ENCODE measurements at places on chromosomes 11 and 22. TPM values are rescaled to one million over a fixed set of nuclear protein-coding genes. Genes with fewer than 3 reads are reported as not detected.

DNA sequence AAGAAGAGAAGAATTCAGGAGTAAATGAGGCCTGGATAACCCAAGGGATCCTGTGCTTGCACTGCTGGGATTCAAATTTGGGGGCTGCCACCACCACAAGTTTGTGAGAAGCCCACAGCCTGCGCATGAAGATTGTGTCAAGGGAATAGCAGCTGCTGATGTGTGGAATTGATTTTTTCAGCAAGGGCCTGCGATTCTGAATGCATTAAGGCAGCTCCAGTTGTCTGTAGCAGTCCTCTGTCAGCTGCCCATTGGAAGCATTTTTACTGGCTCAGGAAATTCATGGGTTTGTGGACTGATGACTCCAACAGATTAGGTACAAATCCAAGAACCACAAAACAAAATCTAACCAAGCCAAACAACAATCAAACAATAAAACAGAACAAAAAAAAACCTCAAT is 14.0 kb downstream of the ARVCF start:
- DNase-seq: no peak
- H3K4me1 ChIP-seq: no peaks in the 10 kb centered on the region
- H3K36me3 ChIP-seq: no peaks in the 10 kb centered on the region
- H3K27me3 ChIP-seq: no peaks in the 10 kb centered on the region

The FAM89B gene
- 30.0 TPM for polyA plus RNA-seq

The POTEH gene
- not detected for polyA plus RNA-seq

DNA sequence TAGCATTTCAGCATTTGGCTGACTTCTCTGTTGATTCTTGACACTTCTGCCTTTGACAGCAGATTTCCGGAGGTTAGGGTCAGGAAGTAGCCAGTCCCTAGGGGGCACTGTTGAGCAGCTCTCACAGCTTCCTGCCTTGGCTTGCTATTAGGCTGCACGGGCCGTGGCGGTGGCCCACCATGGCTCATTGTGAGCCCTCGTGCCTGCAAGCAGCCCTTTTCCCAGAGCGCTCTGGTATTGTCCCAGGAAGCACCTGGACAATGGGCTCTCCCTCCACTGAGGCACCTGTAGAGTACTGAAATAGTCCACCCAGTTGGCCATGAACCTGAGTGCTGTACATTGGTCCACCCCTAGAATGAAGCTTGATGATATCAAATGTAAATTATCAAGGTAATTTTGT is 100.2 kb upstream of the GAL start:
- H3K27me3 ChIP-seq: no peaks in the 10 kb centered on the region
- peaks cover 21% of the 10 kb centered on the region for H3K36me3 ChIP-seq
- no peaks in the 10 kb centered on the region for H3K4me1 ChIP-seq
- H3K4me3 ChIP-seq: no peak overlapping the region
- no peak overlapping the region for H3K27ac ChIP-seq

GRCh38 chr11:67409261-67409666 is 5.4 kb downstream of the TBC1D10C start:
- H3K4me3 ChIP-seq: no peak overlapping the region
- H3K36me3 ChIP-seq: no peaks in the 10 kb centered on the region
- H3K27ac ChIP-seq: peak overlapping the region; percentile 77
- peaks cover 12% of the 10 kb centered on the region for H3K27me3 ChIP-seq
